Activated naive CD8-positive, alpha-beta T cell treated with anti-CD3 and anti-CD28 coated beads for 36 hours (primary cell): ENCODE measurements at places on chromosomes 11 and 22.
A peak's percentile ranks its signal among the peaks of the same experiment; 100 is the strongest.

- H3K36me3 ChIP-seq, result no peaks in the 10 kb centered on the region
- DNase-seq, result no peak
- no peaks in the 10 kb centered on the region for H3K27me3 ChIP-seq
- H3K27ac ChIP-seq, result no peak overlapping the region
- H3K4me1 ChIP-seq, result peaks cover 19% of the 10 kb centered on the region
Observed at GRCh38 chr22:20026204-20026908, 5.4 kb downstream of the TANGO2 start.

DNA sequence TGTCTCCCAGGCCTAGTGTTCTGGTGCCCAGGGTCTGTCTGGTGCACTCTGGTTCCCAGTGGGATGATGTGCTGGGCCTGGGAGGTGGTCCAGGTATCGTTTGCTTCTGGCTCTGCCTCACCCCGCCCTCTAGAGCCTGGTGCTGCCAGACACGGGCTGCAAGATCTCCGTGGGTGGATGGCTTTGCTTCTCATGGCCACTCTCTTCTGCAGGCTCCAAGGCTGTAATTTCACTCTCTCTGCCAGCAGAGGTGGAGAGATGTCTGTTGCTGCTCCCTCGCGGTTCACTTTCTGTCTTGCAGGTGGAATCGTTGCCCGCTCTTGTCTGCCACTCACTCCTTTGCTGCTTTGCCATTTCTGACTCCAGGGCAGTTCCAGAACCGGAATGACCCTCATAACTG lies 13.4 kb downstream of the NADSYN1 start:
- peaks cover 35% of the 10 kb centered on the region for H3K36me3 ChIP-seq
- no peaks in the 10 kb centered on the region for H3K4me1 ChIP-seq
- DNase-seq, result no peak
- H3K4me3 ChIP-seq, result no peak overlapping the region
- H3K27me3 ChIP-seq, result no peaks in the 10 kb centered on the region

- DNase-seq, result no peak
- H3K27ac ChIP-seq, result no peak overlapping the region
Observed at GRCh38 chr11:58938398-58938797, 890 bp upstream of the GLYATL1 start.

DNA sequence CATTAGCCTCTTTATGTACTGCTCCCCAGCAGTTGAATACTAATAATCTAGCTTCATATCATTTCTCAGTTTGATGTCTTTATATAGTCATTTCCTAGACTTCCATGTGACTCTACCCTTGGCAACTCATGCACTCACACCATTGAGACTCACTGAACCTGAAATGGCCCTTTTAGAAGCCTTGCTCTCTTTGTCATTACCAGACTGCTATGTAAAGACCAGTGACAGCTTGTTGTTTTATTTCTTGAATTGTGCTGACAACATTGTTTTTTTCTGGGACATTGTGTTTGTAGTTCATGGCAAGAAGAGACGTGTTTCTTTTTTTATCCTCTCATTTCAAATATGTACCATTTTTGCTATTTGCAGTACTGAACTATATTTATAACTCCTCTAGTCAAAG lies 256.5 kb downstream of the CNTN5 start:
- no peak overlapping the region for H3K4me3 ChIP-seq
- no peaks in the 10 kb centered on the region for H3K36me3 ChIP-seq
- no peak for DNase-seq
- no peaks in the 10 kb centered on the region for H3K27me3 ChIP-seq
- H3K27ac ChIP-seq, result no peak overlapping the region
- H3K4me1 ChIP-seq, result no peaks in the 10 kb centered on the region

DNA sequence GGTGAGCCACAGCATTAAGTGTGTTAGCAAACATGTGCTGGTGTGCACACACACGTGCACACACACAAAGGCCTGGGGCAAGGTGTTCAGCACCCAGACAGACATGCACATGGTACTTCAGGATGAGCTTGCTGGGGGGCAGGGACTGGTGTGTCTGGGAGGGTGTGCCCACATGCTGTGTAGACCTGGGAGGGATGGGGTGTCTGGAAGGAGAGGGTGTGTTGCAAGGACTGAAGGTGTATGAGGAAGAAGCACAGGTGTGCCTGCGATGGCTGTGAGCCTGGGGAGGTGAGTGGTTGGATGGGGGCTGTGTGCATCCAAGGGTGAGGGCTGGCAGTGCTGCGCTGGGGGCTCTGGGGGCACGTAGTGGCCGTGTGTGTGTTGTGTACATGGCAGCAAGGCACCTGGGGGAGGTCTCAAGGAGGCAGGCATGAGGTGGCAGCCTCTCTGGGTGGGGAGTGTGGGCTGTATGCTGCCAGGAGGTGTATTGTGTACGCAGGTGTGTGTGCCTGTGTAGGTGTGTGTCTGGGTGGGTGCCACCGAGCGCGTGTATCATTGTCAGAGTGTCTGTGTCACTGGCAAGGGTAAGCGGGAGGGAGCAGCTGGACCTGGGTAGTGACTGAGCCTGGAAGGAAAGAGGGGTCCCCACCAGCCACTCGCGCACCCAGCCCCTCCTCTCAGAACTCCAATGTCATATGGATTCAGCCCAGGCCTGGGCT lies 2.2 kb downstream of the NRXN2 start:
- no peak for DNase-seq
- no peak overlapping the region for H3K4me3 ChIP-seq
- no peak overlapping the region for H3K27ac ChIP-seq
- no peaks in the 10 kb centered on the region for H3K36me3 ChIP-seq
- peaks cover 50% of the 10 kb centered on the region for H3K27me3 ChIP-seq

GRCh38 chr11:34134765-34135164 lies 29.3 kb downstream of the NAT10 start:
- no peak for DNase-seq
- H3K27me3 ChIP-seq, result no peaks in the 10 kb centered on the region
- peaks cover 33% of the 10 kb centered on the region for H3K36me3 ChIP-seq
- no peak overlapping the region for H3K4me3 ChIP-seq
- no peak overlapping the region for H3K27ac ChIP-seq

DNA sequence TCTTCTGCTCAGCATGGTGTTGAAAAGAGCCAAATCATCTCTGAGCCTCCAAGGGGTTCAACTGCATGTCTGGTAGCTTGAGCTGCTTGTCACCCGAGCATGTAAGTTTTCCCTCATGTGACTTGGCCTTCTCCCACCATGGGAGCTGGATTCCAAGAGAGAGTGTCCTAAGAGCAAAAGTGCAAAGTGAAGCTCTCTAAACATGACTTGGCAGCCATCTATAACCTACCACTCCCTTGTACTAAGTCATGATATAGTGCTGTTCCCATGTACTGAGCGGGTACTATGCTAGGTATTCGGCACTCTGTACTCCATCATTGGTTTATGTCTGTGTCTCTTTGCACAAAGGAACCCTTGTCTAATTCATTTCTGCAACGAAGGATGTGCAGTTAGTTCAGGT lies 19.1 kb downstream of the SEZ6L start:
- H3K27me3 ChIP-seq, result peaks cover 5% of the 10 kb centered on the region
- no peaks in the 10 kb centered on the region for H3K36me3 ChIP-seq
- no peak for DNase-seq
- H3K4me3 ChIP-seq, result no peak overlapping the region
- H3K4me1 ChIP-seq, result no peaks in the 10 kb centered on the region
- H3K27ac ChIP-seq, result no peak overlapping the region

DNA sequence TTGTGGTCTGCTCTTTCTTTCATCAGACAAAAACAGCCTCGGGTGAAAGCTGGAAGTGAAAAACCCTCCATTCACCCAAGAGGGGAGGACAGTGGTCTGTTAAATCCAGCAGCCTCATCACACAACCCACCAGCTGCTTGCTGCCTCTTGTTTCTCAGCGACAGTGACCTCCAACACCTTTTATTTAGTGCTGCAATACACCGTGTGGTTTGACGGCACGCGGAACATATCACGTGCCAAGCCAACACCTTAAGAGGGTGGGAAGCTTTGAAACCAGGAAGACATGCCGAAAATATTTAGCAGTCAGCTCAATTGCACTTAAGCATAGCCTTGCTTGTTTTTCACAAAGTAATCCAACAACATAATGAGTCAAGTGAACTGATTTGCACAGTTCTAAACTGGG lies 39.8 kb upstream of the POGLUT3 start:
- peak overlapping the region; percentile 12 for H3K27ac ChIP-seq
- H3K4me1 ChIP-seq, result peaks cover 3% of the 10 kb centered on the region
- DNase-seq, result no peak
- H3K36me3 ChIP-seq, result peaks cover 4% of the 10 kb centered on the region

DNA sequence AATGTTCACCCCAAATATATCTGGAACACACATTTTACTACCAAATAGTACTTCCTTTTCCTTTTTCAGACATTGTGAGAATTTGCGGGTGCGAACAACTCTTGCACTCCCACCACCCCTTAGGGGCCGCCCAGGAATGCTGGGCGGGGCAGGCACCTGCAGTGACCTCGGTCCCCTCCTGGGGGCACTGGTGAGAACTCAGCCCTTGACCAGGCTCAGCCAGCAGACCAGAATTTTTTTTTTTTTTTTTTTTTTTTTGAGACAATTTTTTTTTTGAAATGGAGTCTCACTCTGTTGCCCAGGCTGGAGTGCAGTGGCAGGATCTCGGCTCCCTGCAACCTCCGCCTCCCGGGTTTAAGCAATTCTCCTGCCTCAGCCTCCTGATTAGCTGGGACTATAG lies 75.8 kb downstream of the ARHGAP8 start:
- no peaks in the 10 kb centered on the region for H3K36me3 ChIP-seq
- H3K4me3 ChIP-seq, result no peak overlapping the region
- H3K27ac ChIP-seq, result no peak overlapping the region
- peaks cover 9% of the 10 kb centered on the region for H3K27me3 ChIP-seq
- peak; percentile 25 for DNase-seq

GRCh38 chr11:62542750-62543567 lies 3.6 kb downstream of the AHNAK start:
- DNase-seq, result peak; percentile 82
- peaks cover 70% of the 10 kb centered on the region for H3K4me1 ChIP-seq
- H3K36me3 ChIP-seq, result no peaks in the 10 kb centered on the region
- H3K27ac ChIP-seq, result peak overlapping the region; percentile 51
- peaks cover 5% of the 10 kb centered on the region for H3K27me3 ChIP-seq

GRCh38 chr11:115716080-115716479 lies 211.9 kb upstream of the CADM1 start:
- no peaks in the 10 kb centered on the region for H3K36me3 ChIP-seq
- DNase-seq, result no peak
- peaks cover 3% of the 10 kb centered on the region for H3K27me3 ChIP-seq
- no peaks in the 10 kb centered on the region for H3K4me1 ChIP-seq
- H3K27ac ChIP-seq, result no peak overlapping the region
- H3K4me3 ChIP-seq, result no peak overlapping the region

DNA sequence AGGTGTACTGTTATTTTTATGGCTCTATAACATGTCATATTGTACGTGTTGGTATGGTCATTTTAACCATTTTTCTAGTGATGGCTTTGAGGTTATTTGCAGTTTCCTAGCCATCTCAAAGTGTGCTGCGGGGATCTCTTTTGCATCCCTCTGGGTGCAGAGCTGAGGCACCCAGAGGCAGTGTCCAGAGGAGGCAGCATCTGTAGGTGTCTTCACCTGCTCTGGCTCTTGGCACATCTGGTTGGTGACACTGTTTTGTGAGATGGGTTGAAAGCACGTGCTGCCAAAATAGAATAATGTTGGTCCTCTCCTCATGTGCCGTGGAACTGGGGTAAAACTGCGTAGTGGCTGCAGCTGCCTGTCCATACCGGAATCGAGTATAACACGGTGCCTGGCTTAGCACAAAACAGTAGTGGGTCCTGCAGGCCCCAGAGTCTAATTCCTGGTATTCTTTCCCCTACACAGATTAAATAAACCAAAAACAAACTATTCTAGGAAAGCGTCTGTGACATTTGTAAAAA lies 12.9 kb downstream of the NEAT1 start:
- no peak for DNase-seq
- H3K27me3 ChIP-seq, result no peaks in the 10 kb centered on the region
- peaks cover 75% of the 10 kb centered on the region for H3K4me1 ChIP-seq
- H3K27ac ChIP-seq, result no peak overlapping the region
- H3K4me3 ChIP-seq, result no peak overlapping the region

- H3K27me3 ChIP-seq, result no peaks in the 10 kb centered on the region
- H3K4me1 ChIP-seq, result no peaks in the 10 kb centered on the region
- H3K4me3 ChIP-seq, result no peak overlapping the region
- H3K27ac ChIP-seq, result no peak overlapping the region
Observed at GRCh38 chr11:7484131-7484530, 1.2 kb upstream of the OLFML1 start.

DNA sequence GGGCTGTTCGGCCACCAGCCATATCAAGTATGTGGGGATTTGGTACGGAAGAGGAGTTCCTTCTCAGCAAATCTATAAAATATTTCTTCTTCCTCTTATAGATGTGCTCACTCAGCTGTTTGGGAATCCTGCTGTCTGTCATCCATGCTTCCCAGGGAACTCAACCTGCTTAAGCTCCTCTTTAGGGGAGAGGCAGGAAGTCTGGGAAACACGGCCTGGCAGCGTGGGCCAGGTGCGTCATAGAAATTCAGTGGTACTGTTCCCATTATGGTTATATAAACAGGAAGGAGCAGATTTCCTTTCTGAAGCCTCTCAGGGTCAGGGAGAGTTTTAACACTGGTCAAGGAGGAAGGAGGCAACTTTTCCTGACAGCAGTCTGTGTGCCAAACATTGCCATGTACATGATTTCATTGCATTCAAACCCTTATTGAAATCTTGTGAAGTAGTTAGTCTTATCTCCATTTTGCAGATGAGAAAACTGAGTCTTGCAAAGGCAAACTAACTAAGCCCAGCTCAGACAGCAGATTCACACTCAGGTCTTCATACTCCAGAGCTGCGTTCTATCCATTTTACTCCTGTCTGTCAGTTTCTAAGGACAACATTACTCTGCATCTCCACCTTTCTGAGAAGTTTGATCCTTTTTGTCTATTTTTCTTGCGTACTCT lies 35.4 kb upstream of the AMOTL1 start:
- H3K27ac ChIP-seq, result no peak overlapping the region
- no peak for DNase-seq
- peaks cover 6% of the 10 kb centered on the region for H3K4me1 ChIP-seq
- peaks cover 10% of the 10 kb centered on the region for H3K27me3 ChIP-seq
- no peak overlapping the region for H3K4me3 ChIP-seq

- H3K4me1 ChIP-seq, result no peaks in the 10 kb centered on the region
- H3K4me3 ChIP-seq, result no peak overlapping the region
- DNase-seq, result no peak
- H3K36me3 ChIP-seq, result no peaks in the 10 kb centered on the region
Observed at GRCh38 chr22:19559956-19560355, 35.7 kb upstream of the CLDN5 start.

GRCh38 chr22:39177456-39177775 lies 24.9 kb upstream of the CBX7 start:
- H3K36me3 ChIP-seq, result no peaks in the 10 kb centered on the region
- H3K27ac ChIP-seq, result no peak overlapping the region
- no peak for DNase-seq
- H3K4me3 ChIP-seq, result no peak overlapping the region
- H3K4me1 ChIP-seq, result peaks cover 26% of the 10 kb centered on the region
- H3K27me3 ChIP-seq, result no peaks in the 10 kb centered on the region
